ENCODE measurements at places on chromosomes 4 and X. TPM values are rescaled to one million over a fixed set of nuclear protein-coding genes. Genes with fewer than 3 reads are reported as not detected.
A peak's percentile ranks its signal among the peaks of the same experiment; 100 is the strongest.

The CC2D2A gene
- 29.7 TPM for total RNA-seq

DNA sequence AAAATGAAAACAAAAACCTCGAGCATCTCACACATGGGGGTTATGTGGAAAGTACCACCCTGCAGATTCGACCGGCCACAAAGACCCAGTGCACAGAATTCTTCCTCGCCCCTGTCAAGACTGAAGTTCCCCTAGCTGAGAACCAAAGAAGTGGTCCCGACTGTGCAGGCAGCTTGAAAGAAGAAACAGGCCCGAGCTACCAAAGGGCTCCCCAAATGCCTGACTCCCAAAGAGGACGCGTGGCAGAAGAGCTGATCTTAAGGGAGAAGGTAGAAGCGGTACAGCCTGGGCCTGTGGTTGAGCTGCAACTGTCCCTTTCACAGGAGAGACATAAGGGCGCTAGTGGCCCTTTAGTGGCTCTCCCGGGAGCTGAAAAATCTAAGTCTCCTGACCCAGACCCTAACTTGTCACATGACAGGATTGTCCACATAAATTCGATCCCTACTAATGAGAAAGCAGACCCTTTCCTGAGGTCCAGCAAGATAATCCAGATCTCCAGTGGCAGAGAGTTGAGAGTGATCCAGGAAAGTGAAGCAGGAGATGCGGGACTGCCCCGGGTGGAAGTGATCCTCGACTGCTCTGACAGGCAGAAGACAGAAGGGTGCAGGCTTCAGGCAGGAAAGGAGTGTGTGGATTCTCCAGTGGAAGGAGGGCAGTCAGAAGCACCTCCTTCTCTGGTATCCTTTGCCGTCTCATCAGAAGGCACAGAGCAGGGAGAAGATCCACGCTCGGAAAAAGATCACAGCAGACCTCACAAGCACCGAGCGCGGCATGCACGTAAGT lies 108.8 kb upstream of the MYOZ2 start:
- no peak for DNase-seq

- peak; percentile 82 for DNase-seq
These were observed 129.2 kb upstream of the TRIM2 start for GRCh38 chr4:153074936-153075630.

- DNase-seq, result no peak
These were observed 222 bp downstream of the SMAD1 start for GRCh38 chr4:145481942-145482208.

- DNase-seq, result no peak
These were observed 847.9 kb downstream of the RAB28 start for GRCh38 chr4:12636191-12636590.

The SLC34A2 gene
- total RNA-seq, result 0.24 TPM

- DNase-seq, result no peak
These were observed 343.7 kb upstream of the PPP1R2C start for GRCh38 chrX:43121637-43122036.

DNA sequence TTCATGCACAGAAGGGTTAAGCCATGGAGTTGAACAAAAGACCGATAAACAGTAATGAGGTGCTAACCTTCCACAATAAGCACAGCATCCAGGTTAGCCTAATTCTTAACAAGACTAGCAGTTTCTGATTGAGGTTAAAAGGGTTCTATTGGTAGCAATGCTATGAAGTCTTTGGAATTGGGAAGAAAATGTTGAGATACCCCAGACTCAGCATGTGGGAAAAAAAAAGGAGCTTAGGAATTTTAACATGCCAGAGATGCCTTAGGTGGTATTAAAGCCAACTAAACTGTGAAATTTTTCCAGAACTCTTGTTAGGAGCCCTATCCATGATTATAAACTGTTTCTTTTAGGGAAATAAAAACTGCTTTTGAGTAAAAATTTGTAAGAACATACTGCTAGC lies 391.7 kb downstream of the GABRG1 start:
- DNase-seq, result no peak

The GALNTL6 gene
- 0.30 TPM for total RNA-seq
